ENCODE measurements at places on chromosomes 5 and 9.

GRCh38 chr5:172945151-172945550, 14.1 kb upstream of the RPL26L1 start:
- DNase-seq, result no peak

DNA sequence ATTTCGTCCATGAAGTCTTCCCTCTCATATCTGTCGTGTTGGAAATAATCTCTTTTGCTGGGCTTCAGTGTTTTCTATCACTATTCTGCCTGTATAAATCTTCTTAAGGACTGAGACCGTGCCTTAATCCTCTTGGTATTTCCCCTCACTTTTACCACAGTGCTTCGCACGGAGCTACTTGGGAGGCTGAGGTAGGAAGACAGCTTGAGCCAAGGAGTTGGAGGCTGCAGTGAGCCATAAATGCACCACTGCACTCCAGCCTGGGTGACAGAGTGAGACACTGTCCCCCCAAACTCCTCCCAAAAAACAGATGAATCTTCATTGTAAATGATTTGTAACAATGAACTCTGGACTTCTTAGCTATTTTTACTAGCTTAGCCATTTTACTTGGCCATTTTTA, 57.8 kb downstream of the PHAX start:
- DNase-seq, result no peak

GRCh38 chr5:134370871-134371833, at the start of gene UBE2B:
UBE2B (plus strand) TSS chr5:134371569; CDS start chr5:134371596, 27 bp downstream.
- DNase-seq, result peak; percentile 100

DNA sequence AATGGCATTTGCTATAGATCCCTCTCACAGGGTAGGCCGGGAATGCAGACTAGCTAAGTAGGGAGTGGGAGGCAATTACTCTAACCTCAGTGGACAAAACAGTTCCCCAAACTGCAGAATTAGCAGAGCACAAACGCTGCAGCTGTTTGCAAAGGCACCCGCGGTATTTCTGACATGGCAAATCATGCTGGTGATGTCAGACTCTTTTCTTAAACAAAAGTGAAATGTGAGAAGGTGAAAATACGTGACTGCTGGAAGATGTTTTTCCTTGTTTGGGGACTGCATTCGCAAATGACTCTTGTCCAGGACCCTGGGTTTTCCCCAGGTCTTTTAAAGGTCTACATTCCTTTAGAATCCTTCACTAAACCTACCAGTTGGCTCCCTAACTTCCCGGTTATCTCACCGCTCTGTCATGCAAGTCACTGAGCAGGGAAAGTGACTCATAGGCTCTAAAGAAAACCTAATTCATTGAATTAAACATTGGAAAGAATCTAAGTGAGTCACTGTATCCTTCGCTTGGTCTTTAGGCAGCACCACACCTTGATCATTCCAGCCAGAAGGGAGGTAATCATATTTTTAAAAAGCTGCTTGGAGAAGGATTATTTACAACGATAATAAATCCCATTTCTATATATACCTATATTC, 91.5 kb upstream of the DNAH5 start:
- no peak for DNase-seq

DNA sequence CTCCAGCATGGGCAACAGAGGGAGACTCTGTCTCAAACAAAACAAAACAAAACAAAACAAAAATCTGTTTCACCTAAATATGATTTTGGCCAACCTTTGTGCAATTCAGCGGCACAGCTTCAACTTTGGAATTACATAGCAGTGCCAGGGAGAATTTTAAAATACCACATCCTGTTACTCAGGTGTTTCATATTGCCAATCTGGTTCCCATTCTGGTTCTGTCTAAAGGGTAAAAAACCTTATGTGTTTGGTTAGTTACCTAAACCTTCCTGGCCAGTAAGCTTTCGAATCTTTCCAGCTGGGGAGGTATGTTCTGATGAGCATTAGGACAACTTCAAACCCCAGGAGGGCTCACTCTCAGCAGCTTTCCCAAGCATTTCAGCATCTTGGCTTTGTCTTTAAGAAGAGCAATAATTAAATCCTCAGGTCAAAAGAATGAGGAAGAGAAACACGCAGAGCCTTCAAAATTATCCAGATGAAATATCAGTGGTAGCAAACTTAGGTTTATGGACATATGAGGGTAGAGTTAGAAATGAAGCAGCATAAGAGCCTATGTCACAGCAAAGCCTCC, 2.7 kb downstream of the DAB2 start:
- no peak for DNase-seq

DNA sequence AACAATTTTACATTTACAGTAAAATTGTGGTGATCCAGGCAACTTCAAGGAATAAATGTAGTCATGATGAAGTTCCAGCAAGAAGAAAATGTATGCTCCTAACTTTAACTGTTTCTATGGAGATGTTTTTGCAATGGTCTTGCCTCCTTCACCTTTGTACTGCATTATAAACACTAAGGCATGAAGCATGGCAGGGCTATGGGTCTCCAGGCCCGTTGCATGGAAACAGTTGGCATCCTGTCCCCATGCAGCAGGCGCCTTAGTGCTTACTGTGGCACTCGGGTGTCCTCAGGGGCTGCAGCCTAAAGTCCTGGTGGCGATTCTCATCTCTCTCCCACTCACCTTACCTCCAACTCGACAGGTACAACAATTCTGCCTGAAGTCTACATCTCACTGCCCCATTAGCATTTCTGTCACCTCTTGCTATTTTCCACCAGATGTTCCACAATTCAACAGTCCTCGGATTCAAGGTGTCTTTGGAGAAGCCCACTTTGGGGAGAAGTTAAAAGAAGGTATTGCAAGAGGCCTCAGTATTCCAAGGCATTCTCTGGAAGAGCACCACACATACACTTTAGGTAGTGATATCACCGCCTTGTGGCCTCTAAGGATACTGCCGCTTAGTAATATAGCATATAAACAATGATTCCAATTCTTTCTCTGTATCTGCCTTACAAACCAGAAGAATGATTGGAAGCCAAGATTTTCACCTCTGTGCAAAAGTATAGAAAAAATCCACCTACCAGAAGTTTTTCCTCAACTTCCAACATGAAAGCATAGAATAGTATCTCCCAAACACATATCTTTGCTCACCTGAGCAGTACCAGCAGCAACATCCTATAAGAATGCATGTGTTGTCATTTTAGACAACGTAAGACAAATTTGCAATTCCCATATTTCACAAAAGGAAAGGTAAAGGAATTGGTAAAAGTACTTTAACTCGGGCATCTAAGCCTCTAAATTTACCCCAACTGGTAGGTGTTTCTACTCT, 5.1 kb downstream of the LIFR start:
- no peak for DNase-seq

All from Jurkat, Clone E6-1 (cell line).